ENCODE measurements at places on chromosomes 7 and 10.
A peak's percentile ranks its signal among the peaks of the same experiment; 100 is the strongest.

- no peak for DNase-seq
These were observed 169.1 kb downstream of the LHFPL3 start for GRCh38 chr7:104497379-104497967.

DNA sequence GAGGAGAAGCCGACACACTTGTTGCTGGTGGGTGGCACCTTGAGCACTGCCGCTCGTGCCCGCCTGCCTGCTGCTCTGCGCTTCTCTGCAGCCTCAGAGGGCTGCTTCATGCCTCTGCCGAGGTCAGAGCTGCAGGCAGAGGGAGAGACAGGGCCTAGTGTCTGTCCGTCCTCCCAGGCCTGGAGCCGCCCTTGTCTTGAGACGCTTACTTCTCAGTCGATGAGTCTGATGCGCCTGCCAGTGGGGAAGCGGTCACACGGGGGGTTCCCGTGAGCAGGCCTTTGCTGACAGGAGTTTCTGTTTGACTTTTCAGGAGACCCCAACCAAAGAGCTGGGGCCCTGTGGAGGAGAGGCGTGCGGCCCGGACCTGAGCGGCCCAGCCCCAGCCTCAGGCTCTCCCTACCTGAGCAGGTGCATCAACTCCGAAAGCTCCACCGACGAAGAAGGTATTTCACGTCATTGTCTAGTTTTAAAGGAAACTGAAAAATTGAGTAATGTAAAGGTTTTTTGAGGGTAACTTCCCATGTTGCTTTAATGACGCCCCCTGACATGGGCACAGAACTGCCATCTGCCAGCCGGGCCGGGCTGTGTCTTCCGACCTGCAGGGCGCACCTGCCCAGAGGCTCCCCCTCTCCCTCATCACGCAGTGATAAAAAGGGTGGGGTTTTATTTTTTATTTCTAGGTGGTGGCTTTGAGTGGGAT, 7.8 kb upstream of the BHLHA15 start:
- DNase-seq, result no peak

GRCh38 chr10:31878486-31878885, 50.1 kb downstream of the ARHGAP12 start:
- DNase-seq, result no peak

DNA sequence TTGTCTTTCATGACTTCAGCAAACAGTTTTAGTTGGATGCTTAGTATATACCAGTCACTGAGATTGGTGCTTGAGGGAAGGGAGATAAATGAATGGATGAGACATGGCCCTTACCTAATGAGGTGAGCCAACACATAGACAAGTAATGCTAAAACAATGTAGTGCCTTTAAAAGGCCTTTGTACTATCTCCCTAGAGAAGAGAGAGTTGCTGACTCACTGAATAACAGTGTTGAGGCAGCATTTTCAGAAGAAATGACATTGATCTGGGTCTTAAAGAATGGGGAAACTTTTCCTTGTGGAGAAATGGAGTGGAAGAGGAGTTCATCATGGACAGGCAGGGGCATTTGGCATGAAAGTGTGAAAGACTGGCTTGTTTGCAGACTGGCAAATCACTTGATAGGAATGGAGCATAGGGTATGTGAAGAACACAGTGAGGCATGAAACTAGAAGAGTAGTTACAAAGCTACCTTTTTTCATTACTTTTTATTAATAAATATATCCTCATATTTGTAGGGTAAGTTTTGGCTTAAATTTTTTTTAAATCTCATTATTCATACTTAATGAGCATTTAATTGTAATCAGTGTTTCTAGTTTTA, 91.2 kb downstream of the KAT6B start:
- peak; percentile 85 for DNase-seq

GRCh38 chr7:51217804-51218203, 98.8 kb downstream of the COBL start:
- DNase-seq, result no peak

DNA sequence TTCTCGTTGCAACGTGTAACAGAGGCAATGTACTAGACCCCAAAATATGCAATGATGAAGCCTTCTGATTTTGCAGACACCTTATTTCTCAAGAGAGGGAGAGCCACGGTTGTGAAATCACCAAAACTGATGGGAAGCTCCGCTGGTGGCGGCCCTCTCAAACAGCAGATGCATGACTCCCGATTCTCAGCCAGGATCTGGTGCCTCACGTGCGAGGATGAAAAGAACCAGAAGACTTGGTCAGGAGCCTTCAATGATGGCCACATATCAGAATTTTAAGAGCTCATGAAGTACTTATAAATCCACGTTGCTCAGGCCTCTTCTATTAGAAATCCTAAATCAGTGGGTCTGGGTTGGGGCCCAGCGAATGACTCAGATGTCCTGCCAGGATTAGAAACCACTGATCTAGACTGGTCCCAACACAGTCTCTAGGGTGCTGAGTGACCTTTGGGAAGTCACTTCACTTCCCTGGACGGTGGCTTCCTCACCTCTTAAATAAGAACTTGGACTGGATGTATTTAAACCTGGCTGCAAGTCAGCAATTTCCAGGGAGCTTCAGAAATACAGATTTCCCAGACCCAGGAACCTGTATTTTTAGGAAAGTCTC, 41.9 kb upstream of the FAM180A start:
- DNase-seq, result no peak

DNA sequence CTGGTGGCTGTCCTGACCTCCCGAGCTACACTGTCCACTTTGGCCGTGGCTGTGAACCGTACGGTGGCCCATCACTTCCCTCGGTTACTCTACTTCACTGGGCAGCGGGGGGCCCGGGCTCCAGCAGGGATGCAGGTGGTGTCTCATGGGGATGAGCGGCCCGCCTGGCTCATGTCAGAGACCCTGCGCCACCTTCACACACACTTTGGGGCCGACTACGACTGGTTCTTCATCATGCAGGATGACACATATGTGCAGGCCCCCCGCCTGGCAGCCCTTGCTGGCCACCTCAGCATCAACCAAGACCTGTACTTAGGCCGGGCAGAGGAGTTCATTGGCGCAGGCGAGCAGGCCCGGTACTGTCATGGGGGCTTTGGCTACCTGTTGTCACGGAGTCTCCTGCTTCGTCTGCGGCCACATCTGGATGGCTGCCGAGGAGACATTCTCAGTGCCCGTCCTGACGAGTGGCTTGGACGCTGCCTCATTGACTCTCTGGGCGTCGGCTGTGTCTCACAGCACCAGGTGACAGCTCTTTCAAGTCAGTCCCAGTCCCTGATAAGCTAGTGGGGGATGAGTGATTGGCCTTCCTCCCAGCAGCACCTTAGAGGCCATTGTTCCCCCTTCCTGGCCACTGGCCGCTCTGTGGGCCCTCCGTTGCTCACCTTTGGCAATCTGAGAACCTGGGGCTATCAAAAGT, 3.0 kb downstream of the CHPF2 start:
- no peak for DNase-seq

DNA sequence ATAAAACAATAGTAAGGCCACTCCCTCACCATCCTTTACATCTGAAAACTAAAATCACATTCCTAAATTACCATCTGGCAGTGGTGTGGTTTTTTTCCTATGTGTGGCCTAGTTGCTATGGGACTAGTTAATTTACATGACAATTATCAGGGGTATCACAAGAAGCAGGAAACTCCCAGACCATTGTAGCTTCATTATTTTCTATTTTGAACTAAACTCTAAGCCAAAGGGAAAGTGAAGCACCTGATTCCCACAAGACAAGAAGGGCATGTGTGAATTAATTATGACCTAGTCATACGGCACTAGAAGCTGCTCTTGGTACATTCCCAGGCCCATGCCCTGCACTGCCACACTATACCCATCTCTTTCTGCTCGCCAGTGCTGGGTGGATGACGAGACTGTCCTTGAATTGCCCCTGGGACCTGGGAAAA, 103.4 kb downstream of the ATXN7L1 start:
- no peak for DNase-seq

DNA sequence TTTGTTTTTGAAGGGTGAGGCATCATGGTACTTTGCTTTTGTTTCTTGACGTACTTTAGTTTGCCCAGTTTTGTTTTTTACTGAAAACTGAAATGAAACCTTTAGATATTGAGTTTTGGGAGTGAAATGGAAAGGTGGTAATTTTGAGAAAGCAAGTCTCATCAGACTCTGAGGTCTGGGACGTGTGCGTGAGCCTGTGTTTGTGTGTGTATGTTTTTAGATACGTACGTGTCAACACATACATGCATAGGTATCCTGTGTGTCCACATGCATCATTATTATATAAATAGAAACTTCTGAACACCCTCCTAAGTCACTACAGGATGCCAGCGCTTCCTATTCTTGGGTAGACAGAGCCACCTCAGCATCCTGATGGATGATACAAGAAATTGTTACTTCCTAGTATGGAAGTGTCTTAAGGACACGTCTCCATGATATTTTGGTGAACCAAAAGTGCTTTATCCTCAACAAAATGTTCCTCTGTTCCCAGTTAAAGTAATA, 47.8 kb downstream of the PROSER2 start:
- no peak for DNase-seq

- DNase-seq, result no peak
These were observed 11.7 kb upstream of the ETV1 start for GRCh38 chr7:14001139-14001538.

DNA sequence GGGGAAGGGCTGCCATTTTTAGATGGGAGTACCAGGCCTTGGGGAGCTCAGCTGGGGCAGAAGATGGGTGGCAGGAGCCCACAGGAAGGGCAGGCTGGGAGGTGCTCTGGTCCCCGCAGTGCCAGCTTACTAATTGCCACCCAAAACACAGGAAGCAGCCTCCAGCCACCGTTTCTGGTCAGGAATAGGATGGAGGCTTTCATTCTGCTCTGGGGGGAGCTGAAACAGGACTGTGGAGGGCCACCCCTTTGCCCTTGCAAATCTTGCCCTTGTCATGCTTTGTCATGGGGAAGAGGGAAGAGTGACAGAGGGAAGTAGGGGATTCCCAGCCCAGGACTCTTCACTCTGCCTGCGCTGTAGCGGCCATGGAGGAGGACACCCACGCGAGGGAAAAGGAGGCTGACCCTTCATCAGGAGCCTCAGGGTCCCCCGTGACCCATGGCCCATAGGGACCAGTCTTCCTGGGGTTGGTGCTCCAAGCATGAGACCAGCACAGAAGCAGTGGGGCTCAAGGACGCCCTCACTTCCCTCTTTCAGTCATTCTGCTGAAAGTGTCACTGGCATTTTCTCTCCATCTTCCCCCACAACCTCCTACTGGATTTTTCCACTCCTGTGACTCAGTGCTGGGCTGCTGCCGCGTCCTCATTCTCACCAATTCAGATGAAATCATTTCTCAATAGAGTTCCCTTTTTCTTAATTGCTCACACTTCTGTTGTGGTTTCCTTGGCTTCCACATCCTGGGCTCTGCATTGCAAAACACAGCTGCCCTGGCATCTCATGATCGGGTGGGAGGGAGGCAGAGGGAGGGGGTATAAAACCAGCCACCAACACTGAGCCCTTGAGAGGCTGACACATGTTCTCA, 61.9 kb downstream of the MKI67 start:
- peak; percentile 73 for DNase-seq

DNA sequence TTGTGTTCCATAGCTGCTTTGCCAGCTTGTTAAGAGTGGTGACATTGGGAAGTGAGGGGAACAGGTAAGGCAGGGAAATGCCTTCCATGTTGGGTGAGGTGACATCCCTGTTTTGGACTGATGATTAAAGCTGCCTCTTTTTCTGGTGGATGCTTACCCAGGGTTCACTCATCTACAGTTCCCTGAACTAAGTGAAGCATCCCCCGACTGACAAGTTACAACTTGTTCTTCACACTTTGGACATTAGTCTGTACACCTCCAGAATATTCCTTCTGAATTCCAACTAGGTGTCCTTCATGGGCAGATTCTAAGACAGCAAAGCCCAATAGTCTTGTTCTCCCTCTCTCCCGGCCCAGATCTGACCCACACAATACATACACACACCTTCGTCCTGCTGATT, 63.4 kb downstream of the HDAC9 start:
- DNase-seq, result no peak

DNA sequence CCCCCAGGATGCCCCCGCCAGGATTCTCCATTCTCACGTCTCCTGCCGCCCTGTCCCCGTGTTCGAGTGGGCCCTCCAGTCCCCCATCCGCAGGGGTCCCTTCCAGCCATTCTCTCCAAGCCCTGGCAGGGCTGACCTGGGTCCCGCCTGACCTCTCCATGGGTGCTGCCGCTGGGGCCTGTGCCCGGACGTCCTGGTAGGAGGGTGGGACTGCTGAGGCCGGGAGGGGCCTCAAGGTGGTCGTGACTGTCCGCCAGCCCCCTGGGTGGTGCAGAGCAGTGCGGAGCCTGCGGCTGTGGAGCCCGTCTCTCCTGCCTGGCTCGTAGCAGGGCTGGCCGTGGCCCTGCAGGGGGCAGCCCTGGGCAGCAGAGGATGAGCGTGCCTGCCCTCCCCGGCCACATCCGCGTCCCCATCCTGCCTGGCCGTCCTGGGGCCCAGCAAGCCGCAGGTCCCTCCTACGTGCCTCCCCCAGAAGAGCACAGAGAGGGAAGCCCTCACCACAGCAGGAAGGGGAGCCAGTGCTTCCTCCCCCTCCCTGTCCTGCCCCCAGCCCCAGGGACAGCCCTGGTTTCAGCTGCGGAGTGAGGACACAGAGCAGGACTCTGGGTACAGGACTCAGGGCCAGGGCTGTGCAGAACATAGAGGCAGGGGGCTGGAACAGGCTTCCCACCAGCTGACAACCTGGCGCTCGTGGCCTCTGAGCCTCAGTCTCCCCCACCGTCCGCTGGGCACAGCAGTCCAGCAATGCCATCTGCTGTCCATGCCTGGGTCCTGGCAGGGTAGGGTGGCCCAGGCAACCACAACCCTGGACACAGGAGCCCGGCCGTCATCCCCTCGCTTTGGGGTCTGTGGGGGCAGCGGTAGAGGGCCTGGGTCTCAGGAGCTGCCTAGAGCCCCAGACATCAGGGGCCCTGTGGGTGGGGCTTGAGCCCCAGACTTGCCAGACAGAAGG, 1.5 kb upstream of the GRIFIN start:
- no peak for DNase-seq

All from epithelial cell of prostate (primary cell).